ENCODE measurements at places on chromosomes 16 and 17.

GRCh38 chr17:76083536-76084182 lies 4.7 kb downstream of the ZACN start:
- DNase-seq: no peak

- DNase-seq: no peak
Observed at GRCh38 chr17:46881015-46881414, 29.6 kb downstream of the WNT9B start.

DNA sequence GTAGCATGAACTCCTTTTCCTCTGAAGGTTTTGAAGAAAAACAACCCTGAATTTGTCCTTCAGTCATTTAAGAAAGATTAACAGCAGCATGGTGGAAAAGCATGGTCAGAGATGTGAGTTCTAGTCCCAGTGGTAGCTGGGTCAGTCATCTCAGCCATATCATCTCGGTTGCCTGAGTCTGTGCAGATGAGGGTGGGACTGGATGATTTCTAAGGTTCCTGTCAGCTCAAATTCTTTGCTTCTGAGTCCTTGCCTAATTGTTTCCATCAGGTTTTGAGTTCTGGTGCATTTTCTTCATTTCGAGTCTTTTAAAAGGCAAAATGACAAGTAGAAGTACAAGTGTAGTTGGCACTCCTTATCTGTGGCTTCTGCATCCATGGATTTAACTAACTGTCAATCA lies 63.9 kb downstream of the TNRC6C start:
- DNase-seq: no peak

DNA sequence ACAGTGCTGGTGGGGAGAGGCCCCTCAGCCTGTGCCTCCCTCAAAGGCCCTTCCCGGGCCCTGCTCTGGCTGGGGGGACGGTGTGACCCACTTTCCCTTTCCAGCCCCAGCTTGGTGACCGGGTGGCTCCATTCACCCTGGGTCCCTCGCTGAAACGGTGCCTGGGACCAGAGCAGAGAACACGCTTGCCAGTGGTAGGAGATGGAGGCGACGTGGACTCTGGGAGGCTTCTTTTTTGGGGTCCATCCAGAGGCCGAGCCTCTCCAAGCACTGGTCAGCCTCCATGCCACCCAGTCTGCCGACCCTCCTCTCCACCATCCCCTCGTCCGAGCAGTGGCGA lies 7.7 kb downstream of the CENPX start:
- no peak for DNase-seq

- DNase-seq: no peak
Observed at GRCh38 chr17:28081467-28081866, 39.0 kb downstream of the NLK start.

DNA sequence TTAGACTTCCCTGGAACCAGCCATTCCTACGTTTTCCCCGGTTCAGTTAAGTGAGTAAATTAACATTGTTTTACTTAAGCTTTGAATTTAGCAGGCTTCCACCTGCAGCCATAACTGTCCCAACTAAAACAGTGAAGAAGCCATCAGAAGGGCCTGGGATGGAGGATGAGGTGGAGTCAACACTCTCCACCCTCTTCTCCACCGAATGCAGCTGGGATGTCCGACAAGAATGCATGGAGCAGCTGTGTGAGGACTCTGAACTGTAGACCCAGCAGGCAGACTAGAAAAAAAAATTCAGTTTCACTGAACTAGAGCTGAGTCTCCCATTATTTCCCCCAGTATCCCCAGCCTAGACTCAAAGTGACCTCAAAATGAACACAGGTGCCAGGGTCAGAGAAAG lies 114.8 kb downstream of the C16orf95 start:
- DNase-seq: peak; percentile 17
